Caki2 (cell line): ENCODE measurements at places on chromosomes 4 and X.

GRCh38 chr4:166594326-166594946 lies 639.9 kb downstream of the SPOCK3 start:
- peak; percentile 2 for DNase-seq

- no peak for DNase-seq
These were observed 182.6 kb downstream of the FBXO8 start for GRCh38 chr4:174100910-174101309.

DNA sequence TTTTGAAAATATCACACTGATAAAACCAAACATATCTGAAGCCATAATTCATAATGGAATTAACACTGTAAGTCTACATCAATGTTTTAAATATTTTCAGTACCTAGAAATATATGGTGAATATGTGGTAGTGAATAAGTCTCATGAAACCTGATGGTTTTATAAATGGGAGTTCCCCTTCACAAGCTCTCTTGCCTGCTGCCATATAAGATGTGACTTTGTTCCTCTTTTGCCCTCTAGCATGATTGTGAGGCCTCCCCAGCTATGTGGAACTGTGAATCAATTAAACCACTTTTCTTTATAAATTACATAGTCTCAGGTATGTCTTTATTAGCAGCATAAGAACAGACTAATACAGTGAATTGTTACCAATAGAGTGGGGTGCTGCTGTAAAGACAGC lies 536.8 kb upstream of the GALNT7 start:
- DNase-seq = no peak

DNA sequence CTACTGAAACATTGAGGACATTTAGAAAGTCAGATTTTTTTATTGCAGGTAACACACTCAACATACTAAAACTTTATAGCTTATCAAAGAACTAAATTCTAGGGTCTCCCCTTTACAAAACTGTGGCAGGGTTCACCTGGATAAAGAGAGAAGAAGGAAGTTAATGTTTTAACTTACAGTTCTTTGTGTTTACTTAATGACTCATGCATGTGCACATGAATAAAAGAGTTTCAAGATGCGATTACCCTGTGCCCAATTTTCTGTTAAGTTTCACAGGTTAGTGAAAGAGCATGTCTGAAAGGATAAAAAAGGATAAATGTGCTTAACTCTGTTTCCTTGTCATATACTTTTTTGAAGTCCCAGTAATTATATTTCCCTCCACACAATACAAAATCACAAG lies 16.8 kb downstream of the DCAF8L1 start:
- peak; percentile 21 for DNase-seq

GRCh38 chrX:68718443-68718820 lies 71.0 kb downstream of the STARD8 start:
- no peak for DNase-seq

- DNase-seq = peak; percentile 80
These were observed 4.2 kb upstream of the JCHAIN start for GRCh38 chr4:70670332-70671014.

- DNase-seq = no peak
These were observed 841.7 kb upstream of the POU3F4 start for GRCh38 chrX:82666355-82666754.

GRCh38 chr4:41232856-41233255 lies 18.5 kb upstream of the APBB2 start:
- DNase-seq = no peak

DNA sequence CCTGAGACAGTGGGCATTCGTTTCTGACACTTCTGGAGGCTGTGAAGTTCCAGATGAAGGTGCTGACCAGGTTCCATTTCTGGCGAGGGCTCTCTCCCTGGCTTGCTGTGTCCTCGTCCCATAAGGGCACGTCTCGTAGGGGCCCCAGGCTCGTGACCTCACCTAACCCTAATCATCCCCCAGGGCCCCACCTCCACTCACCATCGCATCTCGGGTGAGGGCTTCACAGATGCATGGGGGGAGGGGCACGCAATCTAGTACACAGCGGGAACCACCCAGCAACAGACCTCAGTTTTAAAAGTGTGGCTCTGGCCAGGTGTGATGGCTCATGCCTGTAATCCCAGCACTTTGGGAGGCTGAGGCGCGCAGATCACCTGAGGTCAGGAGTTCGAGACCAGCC lies 22.1 kb downstream of the PDE6B start:
- no peak for DNase-seq

DNA sequence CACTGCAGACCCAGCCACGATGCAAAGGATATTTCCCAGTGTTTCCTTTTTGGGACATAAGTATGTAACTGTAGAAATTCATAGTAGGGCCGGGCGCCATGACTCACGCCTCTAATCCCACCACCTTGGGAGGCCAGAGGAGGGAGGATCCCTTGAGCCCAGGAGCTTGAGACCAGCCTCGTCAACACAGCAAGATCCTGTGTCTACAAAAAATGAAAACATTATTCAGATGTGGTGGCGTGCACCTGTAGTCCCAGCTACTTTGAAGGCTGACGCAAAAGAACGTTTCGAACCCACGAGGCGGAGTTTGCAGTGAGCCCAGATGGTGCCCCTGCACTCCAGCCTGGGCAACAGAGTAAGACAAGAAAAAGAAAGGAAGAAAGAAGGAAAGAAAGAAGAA lies 49.2 kb downstream of the CRLF2 start:
- no peak for DNase-seq

GRCh38 chr4:98480535-98480934 lies 177.9 kb downstream of the TSPAN5 start:
- DNase-seq = no peak

DNA sequence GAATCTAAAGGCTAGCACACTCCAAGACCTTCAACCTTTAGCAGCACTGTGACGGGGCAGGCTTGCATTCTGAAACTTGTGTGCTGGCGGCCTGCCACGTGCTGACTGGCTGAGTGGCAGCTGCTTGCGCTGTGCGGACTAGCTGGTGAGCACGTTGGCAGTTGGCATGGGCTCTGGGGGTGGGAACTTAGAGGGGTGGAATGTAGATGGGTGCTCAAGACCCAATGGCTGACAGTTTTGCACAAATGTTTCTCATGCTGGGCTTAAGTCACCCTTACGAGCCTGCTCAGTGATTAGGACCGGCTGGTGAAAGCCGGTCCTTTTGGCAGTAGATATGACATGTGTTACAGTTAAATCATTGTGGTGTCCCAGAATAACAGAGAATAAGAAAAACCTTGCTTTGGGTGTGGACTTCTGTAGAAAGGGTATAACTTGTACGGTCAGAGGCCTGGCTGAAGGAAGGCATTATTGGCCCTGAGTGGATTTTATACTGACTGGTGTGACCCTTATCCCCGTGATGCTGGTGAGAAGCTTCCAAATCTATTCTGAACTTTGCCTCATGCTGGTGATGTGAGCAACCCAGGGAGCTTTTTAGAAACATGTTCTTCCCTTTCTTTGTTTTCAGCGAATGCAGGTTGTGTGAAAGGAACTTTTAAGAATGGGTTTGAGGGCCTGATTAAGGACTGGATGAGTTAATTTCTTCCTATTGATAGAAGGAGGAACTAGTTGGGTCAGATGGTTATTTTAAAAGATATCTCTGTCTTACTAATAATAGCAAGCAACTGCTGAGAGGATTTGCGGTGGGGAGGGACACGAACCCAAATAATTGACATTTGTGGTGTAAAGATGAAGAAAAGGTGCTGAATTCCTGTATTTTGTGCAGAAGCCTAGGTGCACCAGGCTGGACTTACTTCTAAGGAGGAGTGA lies 107.4 kb upstream of the SLC4A4 start:
- DNase-seq = peak; percentile 88

DNA sequence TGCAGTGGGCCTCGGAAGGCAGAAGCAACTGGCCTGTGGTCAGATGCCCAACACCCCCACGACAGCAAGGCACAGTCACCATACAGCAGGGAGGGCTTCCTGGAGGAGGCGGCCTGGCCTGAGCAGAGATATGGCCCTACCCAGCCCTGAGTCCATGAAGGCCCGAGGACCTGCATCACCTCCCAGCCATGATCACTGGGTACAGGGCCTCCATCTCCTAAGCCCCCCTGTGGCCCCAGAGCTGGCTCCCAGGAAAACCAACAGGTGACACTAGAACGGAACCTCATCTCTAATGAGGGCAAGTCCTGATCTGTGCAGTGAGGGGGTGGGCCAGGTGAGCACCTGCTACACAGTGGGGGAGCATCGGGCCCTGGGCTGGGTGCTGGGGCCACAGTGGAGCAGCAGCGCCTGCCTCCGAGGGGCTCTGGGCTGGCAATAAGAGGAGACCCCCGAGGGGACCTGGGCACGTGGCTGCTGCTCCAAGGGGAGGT lies 26.2 kb upstream of the MXD4 start:
- DNase-seq = no peak

DNA sequence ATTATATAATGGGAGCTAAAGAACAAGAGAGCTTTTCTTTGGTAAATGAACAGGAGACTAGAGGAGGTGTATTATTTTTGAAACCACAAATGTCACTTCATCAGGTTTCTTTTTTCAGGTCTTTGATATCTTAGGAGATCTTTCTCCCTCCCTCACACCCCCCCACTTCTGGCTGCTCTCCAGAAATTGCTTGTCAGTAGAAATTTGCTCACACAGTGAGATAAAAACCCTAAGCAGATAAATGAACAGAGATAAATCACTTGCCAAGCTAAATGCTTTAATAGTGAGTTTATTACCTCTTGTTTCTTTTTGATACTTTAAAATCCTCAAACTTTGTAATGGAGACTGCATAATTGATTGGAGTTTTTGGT lies 421.2 kb upstream of the TENM3 start:
- DNase-seq = no peak

- no peak for DNase-seq
These were observed 207.2 kb upstream of the GPRIN3 start for GRCh38 chr4:89514811-89515210.

DNA sequence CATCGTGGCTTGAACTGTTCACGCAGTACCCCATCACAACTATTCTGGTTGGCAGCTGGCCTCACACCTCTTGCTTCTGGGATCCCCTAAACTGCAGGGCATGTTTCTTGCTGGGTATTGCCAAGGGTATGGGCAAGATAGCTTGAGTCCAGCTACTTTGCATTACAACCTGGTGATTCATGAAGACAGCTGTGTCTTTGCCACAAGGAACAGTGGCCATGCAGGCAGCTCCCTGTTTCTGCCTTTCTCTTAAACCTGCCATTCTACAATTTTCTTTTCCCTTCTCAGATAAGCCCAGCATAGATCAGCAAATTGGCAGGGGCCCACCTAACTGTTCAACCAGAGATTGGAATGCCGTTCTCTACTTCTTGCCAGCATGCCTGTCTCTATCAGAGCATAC lies 42.8 kb downstream of the TENM3 start:
- peak; percentile 23 for DNase-seq
